ENCODE measurements at places on chromosomes 5 and 9.

DNA sequence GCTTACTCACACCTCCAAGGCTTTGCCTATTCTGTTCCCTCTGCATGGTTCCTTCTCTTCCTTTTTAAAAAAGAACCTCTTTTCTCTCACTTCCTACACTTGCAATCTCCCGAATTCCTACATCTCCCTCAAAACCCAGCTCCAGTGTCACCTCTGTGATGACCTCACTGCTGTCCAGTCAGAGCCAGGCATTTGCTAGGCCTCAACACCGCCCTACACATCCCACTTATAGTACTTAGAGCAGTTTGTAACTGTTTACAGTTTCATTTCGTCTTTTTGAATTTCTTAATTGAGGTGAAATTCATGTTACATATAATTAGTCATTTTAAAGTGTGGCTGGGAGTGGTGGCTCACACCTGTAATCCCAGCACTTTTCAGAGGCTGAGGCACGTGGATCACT is 30.8 kb downstream of the CD14 start:
- DNase-seq = no peak

GRCh38 chr5:59777028-59777427 is 116.5 kb downstream of the PDE4D start:
- no peak for DNase-seq

GRCh38 chr5:9454491-9454890 is 91.4 kb downstream of the SEMA5A start:
- no peak for DNase-seq

GRCh38 chr9:73229543-73229942 is 77.9 kb downstream of the ANXA1 start:
- no peak for DNase-seq

GRCh38 chr5:17056141-17056631 is 120.1 kb upstream of the MYO10 start:
- peak; percentile 60 for DNase-seq

- DNase-seq = peak; percentile 14
These were observed 600.8 kb upstream of the ARRDC3 start for GRCh38 chr5:91983869-91984268.

DNA sequence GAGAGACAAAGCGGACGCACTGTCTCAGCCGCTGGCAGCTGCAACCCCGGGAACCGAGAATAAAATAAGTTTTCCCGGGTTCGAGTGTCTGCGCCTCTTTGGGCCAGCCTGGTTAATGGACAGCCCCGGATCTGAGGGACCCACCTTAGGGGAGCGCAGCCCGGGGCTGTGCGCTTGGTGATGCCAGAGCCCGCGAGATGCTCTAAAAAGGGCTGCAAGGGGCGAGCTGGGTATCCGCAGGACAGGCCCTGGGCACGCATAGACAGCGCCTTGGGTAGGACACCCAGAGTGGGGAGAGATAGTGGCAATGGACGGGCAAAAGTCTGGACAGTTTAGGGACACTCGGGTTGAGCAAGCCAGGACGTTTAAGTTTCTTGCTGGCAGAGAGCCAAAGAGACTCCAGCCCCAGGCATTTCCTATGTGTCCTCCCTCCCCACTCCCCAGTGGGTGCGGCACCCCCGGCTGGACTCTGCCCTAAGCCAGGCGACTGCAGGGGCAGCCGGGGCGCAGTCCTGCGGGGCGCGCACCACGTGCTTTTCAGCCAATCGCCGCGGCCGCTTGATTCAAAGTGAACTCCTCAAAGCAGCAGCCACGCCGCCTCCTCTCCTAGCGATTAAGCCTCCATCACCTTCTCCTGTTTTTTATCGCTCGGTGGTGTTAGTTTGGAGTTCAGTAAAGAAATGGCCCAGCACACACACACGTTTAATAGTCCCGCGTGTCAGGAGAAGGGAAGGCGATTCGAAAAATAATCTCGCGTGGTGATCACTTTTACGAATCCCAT is 616 bp upstream of the ENC1 start:
- DNase-seq = peak; percentile 93

- peak; percentile 51 for DNase-seq
These were observed 902 bp downstream of the HABP4 start for GRCh38 chr9:96450613-96451528.

DNA sequence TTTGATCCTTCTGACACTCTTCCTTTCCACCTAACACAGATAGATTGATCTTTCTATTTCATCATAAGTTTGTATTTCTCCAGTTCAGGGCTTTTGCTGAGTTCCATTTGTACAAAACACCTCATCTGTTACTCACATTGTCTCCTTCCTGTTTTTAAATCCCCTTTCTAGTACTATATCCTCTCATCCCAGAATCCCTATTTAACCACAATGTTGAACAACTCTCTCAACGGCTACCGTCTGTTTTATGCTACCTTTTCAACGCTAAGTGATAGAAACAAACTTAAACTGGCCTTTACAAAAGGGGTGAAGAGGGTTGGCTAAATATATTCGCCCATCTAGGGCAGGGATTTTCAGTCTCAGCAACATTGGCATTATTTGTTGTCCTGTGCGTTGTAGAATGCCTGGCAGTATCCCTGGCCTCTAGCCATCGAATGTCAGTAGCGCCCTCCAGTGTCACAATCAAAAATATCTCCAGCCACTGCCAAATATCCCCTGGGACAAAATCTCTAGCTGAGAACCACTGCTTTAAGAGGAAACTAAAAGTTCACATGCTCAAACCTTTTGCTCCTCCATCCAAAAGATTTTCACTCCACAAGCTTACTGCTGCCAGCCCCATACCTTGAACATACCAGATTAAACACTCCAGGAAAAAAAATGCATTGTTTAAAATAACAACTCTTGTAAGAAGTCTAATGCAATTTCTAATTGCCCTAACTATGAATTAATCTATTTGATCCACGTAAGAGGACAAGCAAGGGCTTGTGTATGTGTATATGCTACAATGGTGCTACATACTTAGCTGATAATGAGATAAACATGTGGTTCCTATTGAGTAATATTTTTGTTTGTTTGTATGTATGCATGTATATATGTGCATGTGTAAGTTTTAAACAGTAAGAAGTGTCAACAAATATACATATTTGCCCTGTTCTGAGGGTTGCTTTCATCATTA is 344.0 kb downstream of the PTPRD start:
- peak; percentile 72 for DNase-seq

DNA sequence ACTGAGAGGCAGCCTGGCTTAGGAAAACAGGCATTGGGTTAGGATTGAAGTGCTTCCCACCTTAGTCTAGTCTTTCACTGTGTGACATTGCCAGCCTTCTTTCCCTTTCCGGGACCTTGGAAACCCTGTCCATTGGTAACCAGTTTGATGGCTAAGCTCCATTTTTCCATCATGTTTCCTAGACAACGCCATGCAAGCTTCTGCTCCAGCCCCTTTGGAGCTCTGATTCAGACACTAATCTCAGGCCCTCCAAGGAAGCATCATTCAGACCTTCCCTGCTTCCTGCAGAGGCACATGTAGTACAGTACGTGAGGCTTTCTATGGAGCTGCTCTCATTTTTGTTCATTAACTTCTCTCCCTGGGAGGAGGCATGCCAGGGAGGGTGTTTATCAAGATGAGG is 68.5 kb downstream of the GRIA1 start:
- DNase-seq = no peak

GRCh38 chr5:151150471-151151262 is 6.9 kb downstream of the ANXA6 start:
- peak; percentile 41 for DNase-seq

DNA sequence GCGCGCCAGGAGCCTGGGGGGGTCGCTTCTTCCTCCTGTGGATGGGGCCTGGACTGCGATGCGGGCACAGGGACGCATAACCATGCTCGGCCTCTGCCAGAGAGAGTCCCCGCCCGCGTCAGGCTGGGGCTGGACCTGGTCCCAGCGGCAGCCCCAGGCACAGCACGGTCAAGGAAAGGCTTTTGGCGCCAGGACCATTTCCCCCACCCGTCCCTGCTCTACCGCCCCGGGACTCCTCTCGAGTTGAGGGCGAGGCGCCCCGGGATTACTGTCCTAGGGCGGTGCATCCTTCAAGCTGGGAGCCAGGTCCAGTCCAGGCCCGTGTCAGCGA is 341 bp downstream of the MXD3 start:
- peak; percentile 48 for DNase-seq

- no peak for DNase-seq
These were observed 438 bp downstream of the TRIP13 start for GRCh38 chr5:893137-893506.

DNA sequence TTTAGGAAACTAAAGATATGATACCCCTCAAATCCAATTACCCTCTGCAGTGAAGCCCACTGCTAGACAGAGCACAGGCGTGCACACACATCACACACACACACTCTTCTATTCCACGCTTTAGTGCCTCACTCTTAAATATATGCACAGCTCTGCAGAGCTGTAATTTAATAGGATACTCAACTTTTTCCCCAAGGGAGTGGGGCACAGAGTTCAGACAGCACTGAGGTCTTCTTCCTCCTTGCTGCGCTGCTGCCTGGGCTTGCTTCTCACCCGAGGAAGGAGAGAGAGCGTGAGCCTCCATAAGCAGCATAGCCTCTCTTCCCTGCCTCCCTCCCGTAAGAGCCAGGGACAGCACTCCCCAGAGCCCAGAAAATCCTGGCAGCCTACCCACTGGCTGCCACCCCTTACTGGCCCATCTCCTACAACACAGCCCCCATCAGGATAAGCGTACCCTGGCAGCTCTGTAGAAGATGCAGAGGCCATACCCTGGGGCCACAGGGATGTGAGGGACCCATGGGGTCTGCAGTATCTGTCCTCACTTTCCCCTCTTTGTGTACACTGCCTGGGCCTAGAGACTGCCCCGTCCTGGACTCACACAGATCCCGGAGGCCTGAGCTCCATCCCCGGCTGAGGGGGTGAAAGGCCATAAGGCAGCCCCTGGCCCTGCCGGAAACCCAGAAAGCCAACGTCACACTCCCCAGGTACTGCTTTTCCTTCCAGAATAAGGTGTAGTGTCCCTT is 102.1 kb downstream of the C5orf15 start:
- DNase-seq = no peak

DNA sequence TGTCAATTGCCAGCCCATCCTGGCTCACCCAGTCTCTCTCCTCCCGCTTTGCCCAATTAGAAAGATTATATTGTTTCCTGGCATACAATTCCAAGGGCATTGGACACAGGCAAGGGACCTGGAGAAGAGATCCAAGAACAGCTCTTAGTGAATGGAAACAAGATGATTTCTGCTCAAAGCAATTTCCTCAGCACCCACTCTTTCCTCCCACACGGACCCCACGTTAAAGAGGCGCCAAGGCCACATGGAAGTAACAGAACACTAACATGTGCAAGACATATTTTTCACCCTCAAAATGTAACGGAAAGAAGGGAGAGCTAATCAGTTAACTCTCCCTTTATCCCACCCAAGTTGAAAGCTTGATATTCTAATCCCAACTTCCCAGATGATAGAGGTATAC is 111.2 kb downstream of the LHFPL2 start:
- no peak for DNase-seq

GRCh38 chr5:76930083-76930482 is 22.8 kb upstream of the CRHBP start:
- no peak for DNase-seq

DNA sequence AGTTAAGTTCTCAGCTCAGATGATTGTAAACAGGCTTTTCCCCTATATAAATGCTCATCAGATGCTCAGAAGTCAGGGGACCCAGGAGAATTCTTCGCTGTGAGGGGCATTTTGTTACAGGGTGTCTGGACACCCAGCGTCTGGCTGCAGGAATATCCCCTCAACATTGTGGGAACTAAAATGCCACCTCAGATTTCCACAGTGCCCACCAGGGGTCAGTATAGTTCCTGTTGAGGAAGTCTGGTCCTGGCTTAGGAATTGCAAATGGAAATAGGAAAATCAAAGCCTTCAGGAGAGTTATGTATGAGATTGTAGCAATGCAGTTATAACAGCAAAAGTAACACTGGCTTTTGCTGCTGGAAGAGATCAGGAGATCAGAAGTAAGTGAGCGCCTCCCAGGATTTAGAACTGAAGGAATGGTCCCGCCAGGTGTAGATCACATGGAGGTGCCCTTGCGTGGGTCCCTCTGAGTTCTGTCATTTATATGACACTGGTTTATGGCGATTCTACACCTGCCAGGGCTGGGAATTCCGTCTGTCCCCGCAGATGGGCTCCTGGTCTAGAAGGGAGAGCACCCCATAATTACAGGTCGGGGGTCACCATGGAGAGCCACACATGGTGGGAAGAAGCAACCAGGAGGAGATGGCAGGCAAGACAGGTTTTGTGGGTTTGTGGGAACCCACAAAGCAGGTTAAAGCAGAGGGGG is 47.1 kb upstream of the CTSL start:
- DNase-seq = peak; percentile 85

GRCh38 chr9:22084336-22085035 is 75.4 kb upstream of the CDKN2B start:
- DNase-seq = peak; percentile 94

GRCh38 chr5:113505181-113505580 is 8.3 kb upstream of the YTHDC2 start:
- DNase-seq = no peak

- DNase-seq = no peak
These were observed 1.1 kb upstream of the ICE1 start for GRCh38 chr5:5421149-5421960.

GRCh38 chr9:83290692-83291091 is 227.8 kb upstream of the RASEF start:
- no peak for DNase-seq

DNA sequence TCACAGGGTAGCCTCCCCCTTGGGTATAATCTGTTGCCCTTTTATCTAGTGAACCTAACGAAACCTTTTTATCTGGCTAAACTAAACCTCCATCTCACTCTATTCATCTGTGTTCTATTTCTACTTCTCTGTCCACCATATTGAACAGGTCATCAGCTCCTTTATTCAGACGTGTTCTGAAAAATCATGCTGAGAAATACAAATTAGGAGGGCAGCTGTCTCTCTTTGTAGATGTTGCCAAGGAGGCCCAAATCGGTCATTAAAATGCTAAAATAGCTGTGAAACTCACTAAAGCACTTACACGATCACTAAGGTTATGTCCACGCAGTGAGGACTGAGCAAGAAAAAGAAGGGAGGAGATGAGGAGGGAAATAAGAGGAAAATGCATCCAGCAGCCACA is 115.6 kb upstream of the RETREG1 start:
- no peak for DNase-seq

DNA sequence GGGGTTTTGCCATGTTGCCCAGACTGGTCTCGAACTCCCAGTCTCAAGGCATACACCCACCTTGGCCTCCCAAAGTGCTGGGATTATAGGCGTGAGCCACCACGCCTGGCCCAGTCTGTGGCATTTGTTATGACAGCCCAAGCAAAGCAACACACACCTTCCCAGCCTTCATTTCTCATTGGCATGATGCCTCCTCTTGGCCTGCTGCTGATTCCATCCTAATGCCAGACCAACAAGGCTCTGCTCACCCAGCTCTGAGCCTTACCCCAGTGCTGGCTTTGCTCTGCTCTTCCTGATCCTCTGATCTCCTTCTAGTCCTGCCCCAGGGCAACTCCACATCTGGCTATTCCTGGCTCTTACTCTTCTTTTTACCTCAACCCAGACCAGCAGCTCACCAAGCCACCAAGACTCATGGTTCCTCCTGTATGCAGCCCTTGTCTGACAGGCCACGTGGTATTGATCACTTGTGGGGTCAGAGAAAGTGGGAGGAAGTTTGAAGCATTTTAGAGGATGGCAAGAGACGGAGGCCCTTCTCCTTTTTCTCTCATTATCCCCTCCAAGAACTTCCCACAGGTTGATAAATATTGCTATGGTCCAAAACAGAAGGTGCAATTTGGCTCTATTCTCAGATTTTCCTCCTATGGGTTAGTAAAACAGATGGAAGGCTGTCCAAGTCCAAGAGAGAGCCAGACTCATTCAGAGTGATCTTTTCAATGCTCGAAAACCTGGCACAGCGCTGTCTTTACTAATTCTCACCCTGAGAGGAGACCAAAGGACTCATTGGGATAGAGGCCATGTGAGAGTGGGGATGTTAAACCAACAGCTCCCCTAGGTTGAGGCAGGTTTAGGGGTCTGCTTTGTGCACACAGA is 958 bp downstream of the CD180 start:
- DNase-seq = no peak

All from astrocyte of the hippocampus (primary cell).